Nephron progenitor cell (in vitro differentiated cells): ENCODE measurements at places on chromosomes 6 and 20.

GRCh38 chr6:105482921-105483320 is 80.0 kb upstream of the PREP start:
- no peak for DNase-seq

DNA sequence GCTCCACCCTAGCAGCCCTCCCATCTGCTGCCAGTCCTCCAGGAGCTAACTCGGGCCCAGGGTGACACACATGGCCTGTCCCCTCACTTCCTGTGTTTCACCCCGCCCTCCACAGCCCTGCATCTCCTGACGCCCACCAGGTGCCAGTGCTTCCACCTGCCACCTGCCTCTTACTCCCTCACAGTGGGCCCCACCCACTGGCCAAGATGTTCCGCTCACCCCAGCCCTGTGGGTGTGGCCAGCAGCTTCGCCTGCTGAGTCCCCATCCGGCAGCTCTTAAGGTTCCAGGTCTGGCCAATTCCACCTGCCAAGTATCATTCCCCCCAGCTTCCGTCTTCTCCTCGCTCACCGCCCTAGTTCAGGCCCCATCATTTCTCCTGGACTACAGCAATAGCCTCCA is 184.1 kb downstream of the MBOAT1 start:
- DNase-seq, result no peak

- DNase-seq, result no peak
These were observed 68.7 kb downstream of the NFATC2 start for GRCh38 chr20:51473771-51474170.

DNA sequence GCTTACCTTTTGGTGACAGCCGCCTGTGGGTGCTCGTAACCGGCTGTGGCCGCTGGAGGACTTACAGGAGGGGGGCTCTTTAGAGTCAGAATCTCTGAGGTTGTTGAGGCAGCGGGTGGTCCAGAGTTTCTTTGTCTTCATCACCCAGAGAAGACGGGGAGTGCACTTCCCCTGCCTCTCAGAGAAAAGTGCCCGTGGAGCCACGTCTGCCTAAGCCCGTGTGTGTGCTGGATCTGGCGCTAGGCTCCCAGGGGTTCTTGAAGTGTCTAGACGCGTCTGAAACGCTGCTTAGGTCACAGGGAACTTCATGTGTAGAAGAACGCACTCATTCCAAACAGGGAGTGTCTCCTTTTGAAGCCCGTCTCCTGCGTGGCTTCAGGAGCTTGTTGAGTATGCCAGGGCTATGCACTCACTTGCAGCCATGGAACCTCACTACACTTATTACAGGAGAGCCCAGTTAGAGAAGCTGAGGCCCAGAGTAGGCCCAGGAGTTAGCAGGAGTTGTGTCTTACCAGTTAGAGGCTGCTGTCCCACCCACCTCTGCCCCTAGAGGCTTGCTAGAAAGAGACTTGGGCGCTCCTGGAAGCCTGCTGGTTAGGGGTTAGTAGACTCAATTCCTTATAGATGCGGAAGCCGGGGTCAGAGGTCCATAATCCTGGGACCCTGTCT is 1.3 kb downstream of the LSM14B start:
- no peak for DNase-seq

DNA sequence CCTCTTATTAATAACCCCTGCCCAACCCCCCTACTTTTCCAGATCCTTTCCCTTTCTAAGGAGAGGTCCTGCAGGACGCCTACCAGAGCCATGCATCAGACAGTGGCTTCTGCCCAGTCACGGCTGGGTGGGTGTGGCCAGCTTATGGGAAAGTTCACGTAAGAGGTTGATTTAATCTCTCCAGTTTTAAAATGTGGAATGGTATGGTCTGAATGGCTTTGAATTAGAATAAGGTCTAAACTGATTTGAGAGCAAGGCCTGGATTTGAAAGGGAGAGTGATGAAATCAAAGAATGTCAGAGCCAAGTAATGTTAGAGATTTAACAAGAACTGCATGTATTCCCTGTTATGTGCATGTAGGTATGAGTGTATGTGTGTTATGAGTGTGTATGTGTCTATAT is 275.7 kb downstream of the PAX1 start:
- DNase-seq, result no peak
